ENCODE measurements at places on chromosomes 1 and 21.

DNA sequence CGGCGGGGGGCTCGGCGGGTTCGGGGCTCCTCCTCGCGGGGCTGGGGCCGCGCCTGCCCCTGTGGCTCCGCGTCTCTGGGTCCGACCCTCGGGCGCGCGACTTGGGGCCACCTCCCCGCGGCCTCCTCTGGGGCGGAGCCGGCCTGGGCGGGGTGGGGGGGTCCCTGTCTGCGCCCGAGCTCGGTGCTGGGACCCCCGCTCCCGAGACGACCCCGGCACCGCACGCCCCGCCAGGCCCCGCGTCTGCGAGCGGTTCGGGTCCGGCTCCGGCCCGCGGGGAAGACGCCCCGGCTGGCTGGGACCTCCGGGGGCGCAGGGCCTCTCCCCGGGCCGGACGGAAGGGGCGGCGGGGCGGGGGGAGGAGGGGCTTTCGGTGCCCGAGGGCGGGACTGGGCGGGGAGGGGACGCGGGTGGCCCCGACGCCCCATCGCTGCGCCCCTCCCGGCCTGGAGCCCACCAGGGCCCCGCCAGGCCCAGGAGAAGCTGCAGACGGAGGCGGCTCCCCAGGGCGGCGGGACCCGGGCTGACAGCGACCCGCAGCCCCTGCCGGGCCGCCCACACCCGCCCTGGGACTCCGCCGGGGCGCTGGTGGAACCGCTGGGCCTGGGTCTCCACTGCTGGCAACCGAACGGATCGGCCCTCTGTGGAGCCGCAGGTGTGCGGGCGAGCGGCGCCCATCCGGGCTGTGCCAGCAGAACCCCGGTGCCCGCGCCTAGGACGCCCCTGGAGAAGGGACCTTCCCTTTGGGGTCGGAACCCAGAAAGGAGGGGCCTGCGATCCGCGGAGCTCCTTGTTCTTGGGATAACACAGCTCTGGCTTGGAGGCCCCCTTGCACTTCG lies 610 bp downstream of the COL6A2 start:
- no peak for DNase-seq

- DNase-seq: no peak
Observed at GRCh38 chr1:55447488-55447887, 232.3 kb upstream of the USP24 start.

- no peak for DNase-seq
Observed at GRCh38 chr1:15180945-15181523, 27.5 kb downstream of the TMEM51 start.

DNA sequence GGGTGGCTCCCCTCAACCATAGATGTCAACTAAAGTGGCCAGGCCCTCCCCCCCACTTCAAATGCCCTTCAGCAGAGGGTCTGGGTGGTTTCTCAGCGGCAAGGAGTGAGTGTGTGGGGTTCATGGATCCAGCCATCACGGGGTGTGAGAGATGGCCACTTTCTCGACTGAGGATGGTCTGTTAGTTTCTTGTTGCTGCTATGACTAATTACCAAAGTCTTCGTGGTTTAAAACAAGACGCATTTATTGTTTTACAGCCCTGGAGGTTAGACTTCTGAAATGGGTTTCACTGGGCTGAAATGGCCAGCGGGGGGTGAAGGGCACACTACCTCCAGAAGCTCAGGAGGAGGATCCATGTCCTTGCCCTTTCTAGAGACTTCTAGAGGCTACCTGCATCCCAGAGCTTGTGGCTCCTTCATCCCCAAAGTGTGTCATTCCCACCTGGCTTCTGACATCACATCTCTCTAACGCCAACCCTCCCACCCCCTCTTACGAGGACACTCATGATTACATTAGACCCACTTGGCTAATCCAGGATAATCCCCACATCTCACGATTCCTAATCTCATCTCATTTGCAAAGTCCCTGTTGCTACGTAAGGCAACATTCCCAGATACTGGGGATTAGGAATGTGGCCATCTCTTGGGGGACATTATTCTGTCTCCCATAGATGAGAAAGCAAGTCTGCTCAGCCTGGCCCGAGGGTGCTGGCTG lies 53.0 kb downstream of the EPHB2 start:
- DNase-seq: peak; percentile 31

- no peak for DNase-seq
Observed at GRCh38 chr1:235999259-235999925, 65.5 kb downstream of the NID1 start.

- no peak for DNase-seq
Observed at GRCh38 chr1:33459691-33460090, 12.8 kb upstream of the ZSCAN20 start.

GRCh38 chr21:15152591-15152990 lies 87.8 kb upstream of the NRIP1 start:
- no peak for DNase-seq

DNA sequence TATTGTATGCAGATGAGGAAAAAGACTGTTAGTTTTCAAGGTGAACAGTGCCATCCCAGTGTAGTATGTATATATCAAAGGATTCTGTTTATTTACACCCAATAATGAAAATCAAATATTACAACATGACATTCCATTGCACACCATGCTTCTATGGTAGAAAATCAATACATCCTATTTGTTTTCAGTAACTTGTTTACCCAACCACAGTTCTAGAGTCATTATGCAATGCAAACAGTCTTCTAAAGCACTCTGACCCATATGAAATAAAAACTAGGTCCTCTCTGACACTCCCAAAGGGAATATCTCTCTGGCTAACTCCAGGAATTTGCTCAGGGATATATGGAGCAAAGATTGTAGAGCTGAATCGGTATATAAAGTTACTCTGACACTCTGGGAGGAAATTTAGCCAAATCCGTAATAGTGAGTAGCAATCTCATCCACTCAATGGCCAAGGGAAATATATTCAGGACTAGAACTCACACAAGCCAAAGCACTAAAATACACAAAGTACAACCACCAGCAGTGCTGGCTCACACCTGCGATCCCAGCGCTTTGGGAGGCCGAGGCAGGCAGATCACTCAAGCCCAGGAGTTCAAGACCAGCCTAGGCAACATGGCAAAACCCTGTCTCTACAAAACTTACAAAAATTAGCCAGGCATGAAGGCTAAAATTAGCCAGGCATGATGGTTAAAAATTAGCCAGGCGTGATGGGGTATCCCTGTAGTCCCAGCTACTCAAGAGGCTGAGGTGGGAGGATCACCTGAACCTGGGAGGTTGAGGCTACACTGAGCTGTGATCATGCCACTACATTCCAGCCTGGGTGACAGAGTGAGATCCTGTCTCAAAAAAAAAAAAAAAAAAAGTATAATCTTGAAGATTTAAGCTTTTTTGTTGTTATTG lies 75.2 kb downstream of the RERE start:
- DNase-seq: no peak

DNA sequence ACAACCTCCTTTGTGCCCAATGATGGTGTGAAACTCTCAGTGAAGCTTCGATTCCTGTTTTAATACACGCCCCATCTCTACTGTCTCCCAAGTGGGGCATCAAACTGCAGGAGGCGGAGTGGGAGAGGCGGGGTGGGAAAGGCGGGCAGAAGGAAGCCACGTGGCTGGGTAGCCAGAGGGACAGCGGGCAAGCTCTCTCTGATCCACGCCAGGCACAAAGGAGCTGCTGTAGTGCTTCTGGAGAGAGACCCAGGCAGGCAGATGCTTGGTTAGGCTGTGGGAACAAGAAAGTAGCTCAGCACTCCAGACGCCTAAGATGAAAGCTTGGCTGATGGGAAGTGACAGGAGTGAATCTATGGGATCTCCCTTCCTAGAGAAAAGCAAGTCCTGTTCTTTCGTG lies 25.7 kb downstream of the TRIM67 start:
- DNase-seq: no peak

DNA sequence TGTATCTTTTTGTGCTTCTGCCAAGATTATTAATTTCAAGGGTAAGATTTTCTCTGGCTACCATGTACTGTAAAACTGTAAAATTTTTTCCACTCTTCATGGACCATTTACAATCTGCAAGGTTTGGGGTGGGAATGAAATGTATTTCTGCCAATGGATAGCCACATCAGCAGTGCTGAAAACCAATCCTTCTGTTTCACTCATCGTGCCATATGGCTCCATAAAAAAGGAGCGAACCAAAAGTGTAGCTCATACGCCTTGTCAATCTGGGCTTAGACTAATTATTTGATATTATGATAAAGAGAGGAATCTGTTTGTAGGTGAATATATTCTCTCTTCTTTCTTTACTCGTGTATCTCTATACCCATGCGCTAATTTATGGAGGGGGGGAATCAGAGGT lies 3.0 kb upstream of the SLC44A5 start:
- no peak for DNase-seq

DNA sequence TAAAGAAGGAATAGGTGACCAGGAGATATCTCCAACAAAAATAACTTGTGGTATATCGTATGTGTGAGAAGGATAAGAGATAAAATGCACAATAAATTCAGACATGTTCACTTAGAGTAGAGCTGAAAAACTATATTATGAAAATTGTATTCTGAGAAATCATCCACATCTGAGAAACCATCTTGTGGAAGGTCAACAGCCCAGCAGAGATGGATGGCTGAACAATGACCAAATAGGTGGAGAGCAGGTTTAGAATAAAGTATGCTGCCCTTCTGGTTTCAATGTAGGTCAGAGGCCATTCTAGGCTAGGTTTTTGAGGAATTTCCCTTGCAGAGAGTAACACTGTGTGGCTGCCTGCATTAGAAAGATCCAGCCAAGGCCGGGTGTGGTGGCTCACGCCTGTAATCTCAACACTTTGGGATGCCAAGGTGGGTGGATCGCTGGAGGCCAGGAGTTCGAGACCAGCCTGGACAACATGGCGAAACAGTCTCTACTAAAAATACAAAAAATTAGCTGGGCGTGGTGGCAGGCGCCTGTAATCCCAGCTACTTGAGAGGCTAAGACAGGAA lies 8.8 kb upstream of the UAP1 start:
- no peak for DNase-seq

GRCh38 chr1:18974606-18975005 lies 18.1 kb upstream of the IFFO2 start:
- DNase-seq: no peak

DNA sequence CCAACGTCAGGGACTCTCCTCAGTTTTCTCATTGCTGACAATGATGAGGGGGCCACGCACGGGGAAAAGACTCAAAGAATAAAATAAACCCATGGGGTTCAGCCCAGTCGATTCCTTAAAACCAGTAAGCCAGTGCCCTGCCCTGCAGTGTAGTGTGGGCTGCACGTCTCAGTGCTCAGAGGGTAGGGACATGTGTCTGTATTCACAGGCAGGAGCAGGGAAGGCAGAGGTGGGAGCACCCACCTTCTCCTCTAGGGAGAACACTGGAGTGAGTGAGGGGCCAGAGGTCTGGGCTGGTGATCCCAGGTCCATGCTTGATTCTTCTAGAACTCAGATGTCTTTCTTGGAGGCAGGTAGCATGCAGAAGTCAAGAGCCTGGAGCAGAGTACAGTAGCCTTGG lies 303.6 kb downstream of the MATN1 start:
- no peak for DNase-seq

GRCh38 chr1:26403656-26404055 lies 7.0 kb upstream of the LIN28A start:
- DNase-seq: no peak

DNA sequence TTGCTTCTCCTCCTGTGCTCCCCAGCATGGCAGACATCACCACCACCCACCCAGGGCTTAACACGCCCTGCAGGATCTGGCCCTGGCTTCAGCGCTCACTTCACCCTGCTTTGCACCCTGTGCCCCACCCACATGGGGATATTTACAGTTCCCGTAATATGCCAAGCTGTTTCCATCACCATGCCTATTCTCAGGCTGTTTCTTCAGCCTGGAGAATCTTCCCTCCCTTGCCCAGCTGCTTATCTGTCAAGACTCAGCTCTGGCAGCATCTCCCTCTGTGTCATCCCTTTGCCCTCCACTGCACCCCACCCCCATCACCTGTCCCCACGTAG lies 3.6 kb upstream of the AHCYL1 start:
- no peak for DNase-seq

All from D721Med (cell line).